AG08395 (cell line): ENCODE measurements at places on chromosomes 12 and 14.
A peak's percentile ranks its signal among the peaks of the same experiment; 100 is the strongest.

GRCh38 chr14:89481196-89481595, 64.2 kb upstream of the FOXN3 start:
- DNase-seq: no peak

- peak; percentile 55 for DNase-seq
These were observed 24.5 kb downstream of the WDR20 start for GRCh38 chr14:102164241-102164641.

DNA sequence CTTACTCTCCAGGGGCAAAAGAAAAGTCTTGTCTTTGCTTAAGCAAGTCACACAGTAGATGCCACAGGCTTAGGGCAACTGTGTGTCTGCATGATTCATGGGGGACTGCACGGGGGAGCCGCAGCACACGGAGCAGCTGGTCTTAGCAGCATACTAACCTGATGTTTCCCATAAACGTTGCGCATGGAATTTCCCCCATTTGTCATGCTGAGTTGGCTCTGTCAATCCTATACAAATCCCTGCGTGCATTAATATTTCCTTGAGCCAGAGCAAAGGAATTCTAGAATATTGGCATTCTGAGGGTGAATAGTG, 71.2 kb downstream of the SAMD4A start:
- DNase-seq: no peak

DNA sequence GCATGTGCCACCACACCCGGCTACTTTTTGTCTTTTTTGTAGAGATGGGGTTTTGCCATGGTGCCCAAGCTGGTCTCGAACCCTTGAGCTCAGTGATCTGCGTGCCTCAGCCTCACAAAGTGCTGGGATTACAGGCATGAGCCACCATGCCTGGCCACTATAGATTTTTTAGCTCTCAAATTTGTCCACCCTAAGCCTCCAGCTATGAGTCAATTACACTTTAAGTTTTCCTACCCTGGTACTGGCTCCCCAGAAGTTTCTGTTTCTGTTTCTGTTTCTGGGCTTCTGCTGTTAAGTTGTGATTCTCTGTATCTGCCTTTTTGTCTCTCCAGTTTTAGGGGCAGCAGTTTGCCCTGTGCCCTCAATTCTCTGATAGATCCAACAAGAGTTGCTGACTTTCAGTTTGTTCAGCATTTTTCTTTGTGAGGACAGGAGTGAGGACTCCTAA, 4.4 kb upstream of the TINF2 start:
- no peak for DNase-seq
